OCI-LY7 (cell line): ENCODE measurements at places on chromosomes 6 and 20. TPM values are rescaled to one million over a fixed set of nuclear protein-coding genes. Genes with fewer than 3 reads are reported as not detected.

The PBOV1 gene
- total RNA-seq = not detected in 2 replicates

The MAS1 gene
- not detected in 2 replicates for total RNA-seq

The LY6G6D gene
- not detected in 2 replicates for total RNA-seq

The C6orf132 gene
- not detected in 2 replicates for total RNA-seq

The NINL gene
- total RNA-seq = 0.55 and 0.57 TPM in 2 replicates

The IL17A gene
- not detected in 2 replicates for total RNA-seq

The GDAP1L1 gene
- total RNA-seq = 0.27 TPM in 1 of 2 replicates, not detected in the other

The AKAP12 gene
- 0.07 and 0.23 TPM in 2 replicates for total RNA-seq

The KCNS1 gene
- total RNA-seq = not detected in 2 replicates

The ELOVL4 gene
- total RNA-seq = not detected in 2 replicates

The PTGIS gene
- not detected in 2 replicates for total RNA-seq

The LRRC73 gene
- 0.25 and 0.52 TPM in 2 replicates for total RNA-seq

GRCh38 chr6:131947986-131948661 is 3.0 kb downstream of the CCN2 start:
- no peak for DNase-seq

GRCh38 chr20:32363492-32363891 is 5.4 kb downstream of the ASXL1 start:
- DNase-seq = no peak

DNA sequence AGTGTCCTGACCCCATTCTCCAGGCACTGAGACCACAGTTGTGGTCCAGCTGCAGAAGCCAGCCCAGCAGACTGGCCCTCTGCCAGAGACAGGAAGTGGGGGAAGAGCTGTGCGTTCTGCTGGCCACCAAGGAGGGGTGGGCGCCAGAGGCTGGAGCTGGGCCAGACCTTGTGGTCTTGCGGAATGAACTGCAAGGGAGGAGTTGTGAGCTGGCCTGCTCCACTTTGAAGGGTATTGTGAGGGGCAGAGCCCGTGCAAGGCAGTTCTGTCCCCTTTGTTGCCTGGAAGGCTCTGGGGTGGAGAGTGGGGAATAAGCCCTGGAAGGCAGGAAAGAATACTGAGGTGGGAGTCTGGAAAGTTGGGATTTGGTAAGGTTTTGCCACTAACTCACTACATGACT is 3.6 kb upstream of the MDFI start:
- DNase-seq = no peak

GRCh38 chr6:3316818-3317217 is 58.1 kb downstream of the PSMG4 start:
- DNase-seq = no peak

- no peak for DNase-seq
Observed at GRCh38 chr6:149593408-149593807, 27.2 kb downstream of the GINM1 start.

DNA sequence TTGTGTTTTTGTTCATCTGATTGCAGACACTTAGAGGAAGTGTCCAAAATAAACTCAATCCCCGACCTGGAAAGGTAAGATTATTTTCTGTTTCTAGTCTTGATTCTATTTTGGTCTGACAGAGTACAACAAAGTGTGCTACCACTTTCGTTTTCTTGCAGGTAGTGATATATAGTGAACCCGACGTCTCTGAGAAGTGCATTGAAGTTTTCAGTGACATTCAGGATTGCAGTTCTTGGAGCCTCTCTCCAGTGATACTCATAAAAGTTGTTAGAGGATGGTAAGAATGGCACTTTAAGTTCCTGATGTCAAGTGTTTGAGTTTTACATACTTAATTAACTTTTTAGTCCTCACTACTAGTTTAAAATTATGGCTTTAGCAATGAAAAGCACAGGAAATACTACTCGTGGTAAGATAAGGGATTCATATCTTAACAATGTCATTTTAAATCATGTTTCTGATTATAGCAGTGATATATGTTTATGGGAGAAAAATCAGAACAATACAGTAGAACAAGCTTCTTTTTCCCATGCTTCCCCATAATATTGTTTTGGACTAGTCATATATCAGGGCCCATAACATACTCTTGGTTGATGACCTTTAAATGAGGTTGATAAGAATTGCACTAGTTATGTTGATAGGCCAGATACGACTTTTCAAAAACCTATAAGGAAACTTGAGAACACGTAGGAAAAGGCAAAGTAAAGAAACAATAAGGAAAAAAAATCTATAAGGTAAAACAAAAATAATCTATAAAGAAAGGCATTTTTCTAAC is 104.0 kb downstream of the RTN4IP1 start:
- peak; percentile 78 for DNase-seq

- DNase-seq = no peak
Observed at GRCh38 chr6:2042956-2043648, 202.3 kb downstream of the GMDS start.

GRCh38 chr6:169853196-169854082 is 102.0 kb downstream of the ERMARD start:
- DNase-seq = no peak

- no peak for DNase-seq
Observed at GRCh38 chr6:123169774-123170095, 173.7 kb downstream of the CLVS2 start.

GRCh38 chr6:31070711-31071197 is 41.6 kb downstream of the C6orf15 start:
- DNase-seq = peak; percentile 42

GRCh38 chr20:10754824-10755223 is 81.0 kb upstream of the JAG1 start:
- DNase-seq = no peak

DNA sequence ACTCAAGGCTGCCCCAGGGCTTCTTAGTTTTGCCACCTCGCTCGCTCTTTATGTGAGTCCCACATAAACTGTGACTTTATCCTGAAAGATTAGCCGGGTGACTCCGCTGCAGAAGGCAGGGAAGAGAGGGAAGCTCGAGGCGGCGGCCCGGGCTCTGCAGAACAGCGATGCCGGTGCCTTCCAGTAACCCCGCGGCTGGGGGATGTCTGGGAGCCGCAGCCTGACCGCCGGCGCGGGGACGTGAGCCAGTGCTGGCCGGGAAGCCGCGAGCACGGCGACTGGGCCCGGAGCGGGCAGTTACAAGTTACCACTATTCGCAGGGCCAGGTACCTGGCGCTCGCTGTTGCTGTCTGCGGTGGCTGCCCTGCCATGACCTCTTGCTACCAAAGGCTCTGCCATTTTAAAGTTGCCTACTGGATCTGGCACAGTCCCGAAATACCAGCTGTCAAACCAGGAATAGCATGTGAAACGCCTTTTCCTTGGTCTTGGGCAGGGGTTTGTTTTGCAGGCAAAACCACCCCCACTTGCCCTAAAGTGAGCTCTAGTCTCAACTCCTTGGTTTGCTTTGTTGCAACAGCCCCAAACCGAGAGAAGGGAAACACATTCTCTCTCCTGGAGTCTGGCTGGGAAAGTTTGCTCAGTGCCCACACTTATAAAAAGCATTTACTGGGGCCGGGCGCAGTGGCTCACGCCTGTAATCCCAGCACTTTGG is 124.0 kb upstream of the SLC2A12 start:
- no peak for DNase-seq

DNA sequence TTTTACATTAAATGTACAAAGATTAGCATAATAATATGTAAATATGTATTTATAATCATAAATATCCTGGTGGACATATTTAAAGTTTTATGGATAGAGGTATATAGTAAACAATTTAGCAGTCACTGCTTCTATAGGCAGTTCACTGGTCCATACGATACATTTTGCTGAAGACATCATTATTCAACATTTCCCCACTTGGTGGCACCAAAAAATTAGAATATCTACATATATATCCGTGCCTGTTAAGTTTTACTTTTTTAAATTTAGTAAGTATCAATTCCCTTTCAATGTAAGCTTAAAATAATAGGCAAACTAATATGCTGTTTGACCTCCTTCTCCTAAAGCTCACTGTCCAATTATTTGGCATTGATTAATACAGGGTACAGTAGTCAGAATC is 64.2 kb downstream of the LMBRD1 start:
- DNase-seq = peak; percentile 23

DNA sequence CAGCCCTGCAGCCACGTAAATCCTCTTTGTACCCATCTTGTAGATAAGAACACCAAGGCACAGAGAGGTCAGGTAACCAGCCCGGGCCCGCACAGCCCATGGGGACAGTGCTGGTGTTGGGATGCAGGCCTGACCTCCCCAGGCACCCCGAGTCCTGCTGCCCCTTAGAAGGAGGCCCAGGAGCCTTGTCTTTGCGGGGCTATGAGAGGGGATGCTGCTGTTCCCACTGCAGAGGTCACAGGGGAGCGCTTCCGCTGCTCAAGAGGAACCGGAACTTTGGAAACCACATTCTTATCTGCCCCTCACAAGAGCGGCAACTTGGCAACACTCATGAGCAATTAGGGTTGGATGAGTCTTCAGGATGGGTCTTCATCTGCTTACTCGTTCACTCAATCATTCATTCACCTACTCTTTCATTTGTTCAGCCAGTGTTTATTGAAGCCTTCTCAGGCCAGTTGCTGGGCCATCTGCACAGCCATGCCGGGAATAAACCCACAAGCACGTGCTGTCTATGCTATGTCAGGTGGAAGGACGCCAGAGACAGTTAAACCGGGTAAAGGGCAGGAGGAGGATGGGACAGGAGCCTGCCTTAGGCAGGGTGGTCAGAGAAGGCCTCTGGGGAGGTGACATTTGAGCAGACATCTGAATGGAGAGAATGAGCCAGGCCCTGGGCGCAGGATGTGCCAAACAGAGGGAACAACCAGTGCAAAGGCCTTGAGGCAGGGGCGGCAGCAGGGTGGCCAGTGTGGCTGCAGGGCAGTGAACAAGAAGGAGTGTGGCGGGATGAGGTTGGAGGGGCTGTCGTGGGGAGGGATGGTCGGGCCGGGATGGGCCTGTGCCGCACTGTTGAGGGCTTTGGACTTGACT is 60.8 kb downstream of the RBM38 start:
- DNase-seq = peak; percentile 75

DNA sequence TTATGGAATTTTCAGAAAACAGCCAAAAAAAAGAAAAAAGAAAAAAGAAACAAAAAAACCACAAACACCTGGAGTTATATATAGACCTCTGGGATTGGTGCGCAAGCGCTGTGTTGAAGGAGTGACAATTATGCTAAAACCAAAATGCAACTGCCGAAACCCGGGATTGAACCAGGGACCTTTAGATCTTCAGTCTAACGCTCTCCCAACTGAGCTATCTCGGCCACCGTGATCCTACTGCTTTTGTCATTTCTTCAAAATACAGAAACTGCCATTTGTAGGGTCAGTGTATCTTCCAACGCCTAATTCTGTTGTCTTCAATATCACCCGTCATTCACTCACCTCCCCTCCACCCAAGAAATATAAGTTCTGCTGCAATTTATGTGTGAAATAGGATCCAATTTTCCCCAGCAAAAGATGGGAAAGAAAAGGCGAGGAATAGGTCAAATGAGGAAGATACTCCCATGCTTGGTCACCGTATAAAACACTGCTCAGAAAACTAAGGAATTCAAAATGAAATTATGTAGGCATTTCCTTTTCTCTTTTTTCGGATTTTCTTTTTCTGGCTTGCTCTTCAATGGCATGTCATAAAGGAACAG is 116.0 kb downstream of the TRIM27 start:
- peak; percentile 43 for DNase-seq

DNA sequence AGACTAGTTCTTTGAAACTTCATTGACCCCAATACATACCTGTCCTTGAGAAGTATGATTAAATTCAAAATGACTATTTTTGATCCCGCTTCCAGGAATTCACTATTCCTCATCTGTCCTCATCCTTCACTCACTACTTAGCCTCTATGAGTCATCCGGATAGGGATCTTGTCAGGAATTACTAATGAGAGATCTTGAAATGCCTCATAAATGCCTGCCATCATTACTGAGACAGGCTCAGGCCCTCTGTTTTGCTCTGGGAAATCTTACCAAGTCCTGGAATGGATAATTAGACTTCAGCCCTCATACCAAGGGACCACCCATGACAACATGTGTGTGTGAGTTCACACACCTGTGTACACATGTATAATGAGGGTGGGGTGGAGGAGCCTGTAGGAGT is 2.8 kb upstream of the CYP24A1 start:
- no peak for DNase-seq

DNA sequence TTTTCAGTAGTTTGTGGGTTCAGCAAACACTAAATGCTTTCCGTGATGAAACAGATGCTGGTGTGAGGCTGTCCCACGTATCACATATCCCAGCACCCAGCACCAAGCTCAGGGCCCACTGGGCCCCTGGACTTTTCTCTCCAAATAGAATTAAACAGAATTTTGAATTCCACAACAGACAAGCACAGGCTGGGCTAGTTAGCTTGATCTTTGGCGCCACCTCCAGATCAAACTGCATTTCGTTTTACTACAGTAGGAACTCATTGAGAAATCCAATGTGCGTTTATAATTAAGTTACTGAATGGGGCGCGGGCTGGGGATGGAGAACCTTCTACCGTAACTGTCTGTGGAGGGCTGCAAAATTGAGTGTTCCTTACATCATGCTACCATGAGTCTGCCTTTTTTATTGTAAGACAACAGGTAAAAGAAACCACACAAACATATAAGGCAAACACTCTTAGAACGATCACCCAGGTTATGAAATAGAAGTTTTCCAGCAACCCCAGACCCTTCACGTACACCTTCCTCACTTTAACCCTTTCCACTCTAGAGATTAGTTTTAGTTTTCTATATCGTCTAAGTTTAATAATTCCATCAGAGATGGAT is 107.8 kb downstream of the ZFP64 start:
- peak; percentile 64 for DNase-seq

DNA sequence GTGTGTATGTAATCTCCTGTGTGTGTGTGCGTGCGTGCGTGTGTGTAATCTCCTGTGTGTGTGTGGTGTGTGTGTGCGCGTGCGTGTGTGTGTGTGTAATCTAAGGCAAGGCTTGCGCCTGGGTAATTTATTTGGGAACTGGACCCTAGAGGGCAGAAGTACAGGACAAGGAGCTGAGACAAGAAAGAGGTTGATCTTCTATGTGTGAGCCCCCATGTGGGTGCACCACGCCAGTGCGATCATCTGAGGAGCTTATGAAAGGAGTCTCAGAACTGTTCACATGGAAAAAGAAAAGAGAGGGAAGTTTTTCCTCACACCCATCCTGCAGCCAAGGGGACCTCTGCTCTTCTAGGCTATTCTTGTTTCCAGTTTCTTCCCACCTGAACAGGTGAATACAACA is 220.1 kb upstream of the GGTLC1 start:
- DNase-seq = no peak

- DNase-seq = no peak
Observed at GRCh38 chr6:39941820-39942219, 7.6 kb upstream of the MOCS1 start.

- no peak for DNase-seq
Observed at GRCh38 chr6:70489364-70489763, 76.1 kb downstream of the FAM135A start.

- DNase-seq = no peak
Observed at GRCh38 chr6:90454836-90455427, 131.9 kb downstream of the MAP3K7 start.

DNA sequence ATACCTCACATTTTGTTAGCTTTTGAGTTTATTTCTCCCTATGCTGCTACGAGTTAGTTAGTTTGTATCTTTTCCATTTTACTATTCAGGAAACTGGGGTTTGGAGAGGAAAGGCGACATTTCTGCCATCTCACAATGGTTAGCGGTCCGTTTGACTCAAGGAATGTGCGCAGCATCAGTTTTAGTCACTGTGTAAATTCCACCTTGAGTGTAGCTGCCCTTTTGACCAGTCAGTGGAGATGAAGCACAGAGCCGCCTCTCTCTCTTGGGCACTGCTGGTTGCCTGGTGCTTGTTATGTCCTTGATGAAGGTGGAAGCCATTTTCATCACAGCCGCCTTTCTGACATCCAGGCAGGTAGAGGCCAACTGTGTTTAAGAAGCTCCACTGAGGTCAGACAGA is 185.5 kb downstream of the SCP2D1 start:
- DNase-seq = no peak

GRCh38 chr6:139146317-139146726 is 11.4 kb downstream of the HECA start:
- DNase-seq = no peak
